ENCODE measurements at places on chromosomes 3 and 15.

GRCh38 chr15:40412095-40412759, 6.6 kb downstream of the IVD start:
- DNase-seq = no peak

GRCh38 chr3:106013971-106014370, 145.2 kb upstream of the CBLB start:
- no peak for DNase-seq

- DNase-seq = no peak
Observed at GRCh38 chr3:51798411-51798963, 19.4 kb upstream of the IQCF6 start.

DNA sequence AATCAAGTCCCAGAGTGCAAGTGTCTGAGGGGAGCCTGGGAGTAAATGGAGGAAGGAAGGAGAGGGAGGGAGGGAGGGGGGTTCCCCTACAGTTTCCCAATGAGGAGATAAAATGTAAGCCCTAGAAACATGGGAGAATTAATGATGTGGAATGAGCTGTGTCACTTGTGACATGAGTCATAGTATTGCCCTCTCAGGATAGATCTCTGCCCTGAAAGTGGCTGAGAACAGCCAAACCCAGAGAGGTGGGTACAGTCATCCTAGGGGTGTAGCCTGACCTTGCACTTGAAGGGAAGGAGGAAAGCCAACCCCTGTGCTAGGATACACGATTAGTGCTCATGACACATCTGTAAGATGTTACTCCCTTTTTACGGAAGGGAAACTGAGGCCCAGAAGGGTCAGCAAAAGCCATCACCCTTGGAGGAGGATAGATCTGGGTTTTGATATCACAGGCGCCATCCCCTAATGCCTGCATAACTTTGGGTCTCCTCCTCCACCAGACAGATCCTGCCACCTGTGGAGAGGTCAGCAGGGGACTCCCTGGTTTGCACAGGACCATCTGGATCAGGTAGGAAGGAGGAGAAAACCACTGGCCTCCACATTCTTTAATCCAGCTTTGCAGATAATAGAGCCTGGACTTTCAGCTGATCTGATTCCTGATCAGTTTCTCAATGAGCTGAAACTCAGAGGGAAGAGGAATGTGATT, 23.1 kb upstream of the USP3 start:
- no peak for DNase-seq

DNA sequence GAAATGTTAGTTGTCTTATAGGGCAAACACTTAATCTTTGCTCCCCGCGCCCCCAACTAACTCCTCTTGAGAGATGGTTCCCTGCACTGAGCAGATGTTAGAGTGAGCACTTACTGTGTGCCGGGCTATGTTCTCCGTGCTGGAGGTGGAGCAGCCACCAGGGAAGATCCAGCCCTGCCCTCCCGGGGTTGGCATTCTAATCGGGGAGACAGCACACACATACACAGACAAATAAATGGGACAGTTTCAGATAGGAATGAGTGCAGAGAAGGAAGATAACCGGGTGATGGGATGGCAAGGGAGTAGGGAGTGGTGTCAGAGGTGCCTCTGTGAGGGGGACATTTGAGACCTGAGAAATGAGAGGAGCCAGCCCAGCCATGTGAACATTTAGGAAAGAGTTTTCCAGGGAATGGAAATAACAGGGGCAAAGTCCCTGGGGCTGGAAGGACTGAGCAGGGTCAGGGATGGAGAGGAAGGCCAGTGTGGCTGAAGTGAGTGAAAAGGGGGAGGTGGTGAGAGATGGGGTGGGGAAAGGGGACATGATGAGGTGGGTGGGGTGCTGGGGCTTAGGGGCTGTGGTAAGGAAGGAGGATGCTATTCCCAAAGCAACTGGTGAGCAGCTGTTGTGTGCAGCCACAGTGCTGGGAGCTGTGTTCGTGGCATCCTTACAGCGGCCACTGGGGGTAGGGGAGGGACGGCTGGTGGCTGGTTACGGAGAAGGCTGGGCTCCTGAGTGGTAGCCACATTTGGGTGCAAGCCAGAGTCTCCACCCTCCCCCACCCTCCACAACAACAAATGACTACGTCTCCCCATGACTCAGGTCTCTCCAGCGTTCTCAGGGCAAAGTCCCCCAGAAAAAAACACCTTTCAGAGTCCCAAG, 15.4 kb upstream of the FGD5 start:
- DNase-seq = no peak

DNA sequence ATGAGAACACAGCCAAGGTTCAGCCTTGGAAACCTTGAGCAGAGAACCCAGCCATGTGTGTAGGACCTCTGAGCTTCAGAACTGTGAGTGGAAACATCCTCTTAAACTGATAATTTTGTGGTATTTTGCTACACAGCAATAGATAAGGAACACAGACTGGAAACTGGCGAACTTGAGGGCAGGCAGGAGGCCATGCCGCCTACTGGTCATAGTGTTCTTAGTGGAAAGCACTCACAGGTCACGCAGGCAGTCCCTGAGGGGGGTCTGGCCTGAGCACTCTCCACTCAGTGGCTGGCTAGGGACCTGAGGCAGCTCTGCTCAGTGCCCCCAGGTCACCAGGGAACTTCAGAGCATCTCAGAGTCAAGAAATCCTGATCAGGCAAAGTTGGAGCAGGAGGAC, 9.7 kb upstream of the XIRP1 start:
- DNase-seq = no peak

DNA sequence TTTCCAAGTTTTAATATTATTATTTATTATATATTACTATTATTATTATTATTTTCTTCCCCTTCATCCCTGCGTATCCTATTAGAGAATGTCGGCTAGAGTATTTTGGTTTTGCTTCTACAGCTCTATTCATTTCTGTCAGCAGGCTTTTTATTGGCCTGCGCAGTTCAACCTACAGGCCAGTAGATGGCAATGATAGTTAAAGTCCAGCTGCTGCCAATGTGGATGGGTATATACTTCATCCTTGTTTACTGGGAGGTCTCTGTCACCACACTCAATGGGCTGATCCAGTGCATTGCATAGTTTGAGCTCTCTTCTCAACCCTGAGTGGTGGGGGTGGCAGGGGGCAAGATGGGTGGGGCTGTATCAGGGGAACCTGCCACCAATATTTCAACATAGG, 799.8 kb downstream of the NSUN3 start:
- DNase-seq = no peak

DNA sequence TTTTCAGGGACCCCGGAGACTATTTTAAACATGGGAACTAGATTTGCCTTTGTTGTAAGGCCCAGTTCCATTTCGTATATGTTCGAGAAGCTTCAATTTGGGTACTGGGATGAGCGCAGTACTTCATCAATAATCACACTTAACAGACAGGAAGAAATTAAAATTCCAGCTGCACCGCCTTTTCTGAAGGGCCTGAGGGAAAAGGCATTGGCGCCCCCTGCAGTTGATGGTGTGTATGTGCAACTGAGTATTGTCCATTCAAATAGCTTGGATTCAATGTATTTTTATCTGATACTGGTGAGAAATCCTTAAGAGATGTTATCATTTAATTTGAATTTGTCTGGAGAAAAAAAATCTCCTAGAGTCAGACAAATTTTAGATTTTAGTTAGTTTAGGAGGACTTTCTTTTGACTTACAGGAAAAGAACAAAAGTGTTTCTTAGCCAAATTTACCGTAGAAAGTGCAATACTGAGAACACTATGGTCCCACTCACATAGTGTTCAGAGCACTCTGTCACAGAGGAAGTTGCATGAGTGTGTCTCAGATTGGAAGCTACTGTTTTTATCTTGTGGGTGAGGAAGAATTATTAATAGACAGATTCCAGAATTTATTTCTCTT, 5.4 kb upstream of the ALDH1A2 start:
- DNase-seq = no peak

- no peak for DNase-seq
Observed at GRCh38 chr3:147733217-147733616, 324.1 kb downstream of the ZIC1 start.

DNA sequence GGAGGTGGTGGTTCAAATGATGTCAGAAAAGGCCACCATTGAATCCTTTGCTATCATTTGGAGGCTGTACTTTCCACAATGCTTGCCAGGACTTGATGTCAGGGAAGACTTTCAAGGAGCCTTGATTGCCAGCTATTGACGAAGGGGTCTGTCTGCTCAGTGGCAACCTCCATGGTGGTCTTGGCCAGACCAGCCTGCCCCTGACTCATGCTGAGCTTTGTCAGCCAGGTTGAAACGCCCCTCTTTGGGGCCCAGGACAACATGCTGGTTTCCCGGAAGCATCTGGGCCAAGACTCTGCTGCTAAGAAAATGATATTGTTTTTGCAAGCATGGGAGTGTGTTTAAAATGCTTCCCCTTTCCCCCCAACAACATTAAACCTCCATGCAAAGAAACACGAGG, 26.7 kb downstream of the CGNL1 start:
- no peak for DNase-seq

- DNase-seq = no peak
Observed at GRCh38 chr15:94077938-94078337, 153.4 kb upstream of the MCTP2 start.

DNA sequence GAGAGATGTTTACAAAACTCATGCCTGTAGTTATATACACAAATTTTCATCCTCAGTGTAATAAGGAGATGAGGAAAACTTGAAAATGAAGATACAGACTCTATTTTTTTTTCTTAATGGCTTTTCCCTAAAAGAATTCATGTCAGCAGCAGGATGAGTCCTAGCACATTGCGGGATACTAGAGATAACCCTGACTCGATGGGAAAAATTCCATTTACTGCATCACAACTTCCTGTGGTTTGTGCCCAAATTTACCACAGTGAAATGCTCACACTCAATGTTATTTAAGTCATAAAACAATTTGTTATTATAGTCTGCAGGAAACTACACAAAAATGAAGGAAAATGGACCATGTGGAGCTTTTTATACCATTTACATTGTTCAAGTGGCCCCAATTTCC, 581.9 kb upstream of the ZNF717 start:
- no peak for DNase-seq

DNA sequence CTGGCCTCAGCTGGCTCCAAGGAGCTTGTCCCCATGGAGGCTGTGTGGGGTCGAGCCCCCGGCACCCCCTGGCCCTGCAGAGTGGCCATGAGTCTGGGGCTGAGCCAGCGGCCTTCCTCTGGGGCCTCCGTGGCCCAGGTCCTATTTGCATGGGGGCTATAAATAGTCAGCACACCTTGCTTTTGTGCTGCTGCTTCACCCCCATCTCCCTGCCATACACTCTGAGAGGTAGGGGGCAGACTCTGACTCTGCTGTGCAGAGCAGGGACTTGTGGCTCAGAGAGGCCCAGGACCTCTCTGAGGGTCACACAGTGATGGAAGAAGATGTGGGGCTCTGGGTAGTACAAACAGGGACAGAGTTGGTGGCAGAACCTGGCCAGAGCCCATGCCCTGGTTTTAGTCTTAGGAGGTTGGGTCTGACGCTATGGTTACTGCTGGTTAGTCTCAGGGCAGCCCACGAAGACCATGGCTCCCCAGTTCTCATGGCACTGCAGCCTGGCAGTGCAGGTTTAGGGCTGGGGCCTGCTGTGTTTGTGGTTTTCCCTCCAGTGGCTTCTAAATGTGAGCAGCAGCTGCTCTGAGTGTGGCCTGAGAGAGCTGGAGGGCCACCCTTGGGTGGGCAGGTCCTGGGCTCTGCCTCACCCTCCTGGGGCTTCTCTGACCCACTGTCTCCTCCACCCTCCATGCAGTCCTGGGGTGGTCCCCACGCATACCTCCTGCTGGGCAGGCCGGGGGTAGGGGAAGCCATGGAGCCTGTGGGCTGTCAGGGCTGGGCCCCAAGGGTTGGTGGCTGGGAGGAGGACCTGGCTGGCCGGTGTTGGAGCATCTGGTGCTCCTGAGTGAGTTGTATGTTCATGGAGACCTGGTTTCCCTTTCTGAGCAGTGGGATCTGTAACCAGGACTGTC, 13.6 kb downstream of the PRKCD start:
- no peak for DNase-seq

GRCh38 chr15:91665212-91665611, 188.3 kb upstream of the SLCO3A1 start:
- no peak for DNase-seq

DNA sequence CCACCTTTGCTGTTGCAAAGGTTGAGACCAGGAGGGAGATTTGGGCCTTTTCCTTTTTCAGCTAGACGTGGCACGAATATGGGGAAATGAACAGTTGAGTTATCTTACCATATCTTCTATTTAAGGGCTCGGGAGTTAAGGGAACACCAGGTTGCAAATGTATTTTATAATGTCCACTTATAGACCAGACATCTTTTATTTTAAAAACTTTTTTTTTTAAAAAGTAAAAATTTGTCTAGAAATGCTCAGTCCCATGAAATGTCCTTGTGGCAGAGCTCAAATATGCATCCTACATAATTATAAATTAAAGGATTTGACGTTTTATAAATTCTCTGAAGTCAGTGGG, 103.6 kb upstream of the VEPH1 start:
- no peak for DNase-seq

- DNase-seq = no peak
Observed at GRCh38 chr3:174132006-174132405, 727.1 kb upstream of the NAALADL2 start.

DNA sequence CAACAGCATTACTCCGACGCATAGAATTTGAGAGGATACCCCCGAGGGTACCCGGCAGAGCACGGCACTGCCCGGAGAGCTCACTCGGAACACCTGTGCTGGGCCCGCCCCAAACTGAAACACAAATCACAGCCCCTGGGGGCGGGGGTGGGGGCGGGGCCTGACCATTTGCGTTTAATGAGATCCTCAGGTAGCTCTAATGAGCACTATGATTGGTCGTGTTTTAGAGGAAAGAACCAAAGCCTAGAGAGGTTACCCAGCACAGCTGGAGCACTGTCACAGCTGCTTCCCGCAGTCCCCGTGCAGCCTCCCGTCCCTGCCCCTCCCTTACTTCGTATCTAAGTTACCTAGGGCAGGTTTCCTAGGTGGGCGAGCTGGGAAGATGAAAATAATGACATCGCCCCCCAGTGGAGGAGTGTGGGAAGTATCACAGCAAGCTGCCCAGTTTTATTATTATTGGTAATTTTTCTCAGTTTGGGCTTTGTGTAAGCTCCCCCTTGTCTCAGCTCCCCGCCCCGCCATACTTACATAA, 187.1 kb downstream of the PDE8A start:
- no peak for DNase-seq

GRCh38 chr15:29299331-29299730, 29.7 kb upstream of the NSMCE3 start:
- no peak for DNase-seq

GRCh38 chr3:50611464-50612233, at the start of gene CISH:
Gene CISH (minus strand): TSS chr3:50611774. CDS start chr3:50611650, 124 bp downstream.
- peak; percentile 95 for DNase-seq

DNA sequence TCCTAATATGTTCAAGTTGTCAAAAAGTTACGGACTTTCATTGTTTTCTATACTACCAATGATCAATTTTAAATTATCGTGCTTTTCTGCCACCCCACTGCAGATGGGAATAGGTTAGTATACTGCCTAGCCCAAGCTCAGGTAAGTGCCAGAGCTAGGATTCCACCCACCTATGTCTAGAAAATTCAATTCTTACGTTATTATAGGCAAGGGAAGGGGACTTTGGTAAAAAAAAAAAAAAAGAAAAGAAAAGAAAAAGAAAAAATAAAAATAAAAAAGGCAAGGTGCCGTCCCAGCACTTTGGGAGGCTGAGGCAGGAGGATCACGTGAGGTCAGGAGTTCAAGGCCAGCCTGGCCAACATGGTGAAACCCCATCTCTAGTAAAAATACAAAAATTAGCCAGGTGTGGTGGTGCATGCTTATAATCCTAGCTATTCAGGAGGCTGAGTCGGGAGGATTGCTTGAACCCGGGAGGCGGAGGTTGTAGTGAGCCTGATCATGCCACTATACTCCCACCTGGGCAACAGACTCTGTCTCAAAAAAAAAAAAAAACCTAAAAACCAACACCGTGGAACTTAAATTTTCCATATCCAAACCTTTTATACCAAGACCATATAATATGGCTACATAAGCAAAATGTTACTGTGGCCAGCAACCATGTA, 1.3 kb downstream of the RPL22L1 start:
- no peak for DNase-seq

- no peak for DNase-seq
Observed at GRCh38 chr3:127835993-127836882, 13.9 kb upstream of the MGLL start.

All from urinary bladder (tissue), 4 donors.